ENCODE measurements at places on chromosomes 1 and 21.

- DNase-seq = no peak
Measured at GRCh38 chr1:4603295-4604110, 50.9 kb upstream of the AJAP1 start.

DNA sequence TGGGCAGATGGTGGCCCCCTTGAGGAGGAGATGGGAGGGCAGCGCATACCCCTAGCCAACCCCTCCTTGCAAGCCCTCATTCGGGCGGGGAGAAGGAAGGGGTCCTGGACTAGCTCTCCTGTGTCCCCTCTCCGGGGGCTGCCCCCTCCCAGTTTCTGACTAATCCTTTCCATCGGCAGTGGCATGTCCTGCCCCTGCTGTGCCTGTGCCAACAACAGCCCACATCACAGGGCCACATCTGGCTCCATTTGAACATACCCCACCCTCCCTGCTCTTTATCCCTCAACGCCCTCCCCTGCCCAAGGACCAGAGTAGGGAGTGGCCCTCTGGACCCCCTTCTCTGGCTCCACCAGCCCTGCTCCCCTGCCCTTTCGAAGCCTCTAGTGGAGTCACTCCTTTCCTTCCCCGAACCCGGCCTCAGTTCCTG, 11.0 kb upstream of the LMNA start:
- DNase-seq = no peak

DNA sequence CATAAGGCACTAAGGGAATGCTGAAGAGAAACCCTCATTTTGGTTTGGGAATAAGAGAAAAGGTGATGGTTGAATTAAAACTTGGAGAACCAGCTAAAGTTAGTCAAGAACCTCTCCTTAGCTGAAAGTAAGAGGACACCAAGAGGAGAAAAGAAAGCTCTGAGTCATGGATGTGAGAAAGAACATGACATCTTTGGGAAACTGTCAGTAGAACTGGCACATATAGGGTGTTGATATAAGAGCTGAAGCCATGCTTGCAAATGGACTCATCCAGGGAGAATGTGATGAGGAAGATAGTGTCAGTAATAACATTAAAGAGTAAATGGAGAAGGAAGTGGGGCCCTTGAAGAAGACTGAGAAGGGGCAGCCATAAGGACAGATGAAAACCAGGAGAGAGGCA, 54.3 kb downstream of the LRRC8C start:
- no peak for DNase-seq

GRCh38 chr1:204592246-204592948, 76.2 kb downstream of the MDM4 start:
- DNase-seq = no peak

All from NCI-H345 (cell line).